Activated naive CD4-positive, alpha-beta T cell treated with anti-CD3 and anti-CD28 coated beads for 36 hours (primary cell): ENCODE measurements at places on chromosomes 5 and 9.
A peak's percentile ranks its signal among the peaks of the same experiment; 100 is the strongest.

DNA sequence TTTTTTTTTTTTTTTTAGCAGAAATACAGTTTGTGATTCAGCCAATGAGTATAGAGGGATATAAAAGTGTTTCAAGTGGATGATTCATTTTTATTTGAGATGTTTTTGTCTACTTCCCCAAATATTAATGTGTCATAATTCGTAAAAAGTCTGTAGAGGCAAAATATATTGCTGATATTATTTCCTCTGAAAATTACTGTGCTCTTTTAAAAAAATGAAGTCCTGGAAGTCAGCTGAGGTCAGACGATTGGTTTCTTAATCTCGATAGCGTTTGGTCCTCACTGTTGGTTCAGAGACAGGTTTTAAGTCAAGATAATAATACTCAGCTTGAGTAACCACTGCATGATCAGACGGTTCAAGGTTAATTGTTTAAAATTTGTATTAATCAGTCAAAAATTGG, 19.5 kb downstream of the IL9 start:
- DNase-seq: no peak

DNA sequence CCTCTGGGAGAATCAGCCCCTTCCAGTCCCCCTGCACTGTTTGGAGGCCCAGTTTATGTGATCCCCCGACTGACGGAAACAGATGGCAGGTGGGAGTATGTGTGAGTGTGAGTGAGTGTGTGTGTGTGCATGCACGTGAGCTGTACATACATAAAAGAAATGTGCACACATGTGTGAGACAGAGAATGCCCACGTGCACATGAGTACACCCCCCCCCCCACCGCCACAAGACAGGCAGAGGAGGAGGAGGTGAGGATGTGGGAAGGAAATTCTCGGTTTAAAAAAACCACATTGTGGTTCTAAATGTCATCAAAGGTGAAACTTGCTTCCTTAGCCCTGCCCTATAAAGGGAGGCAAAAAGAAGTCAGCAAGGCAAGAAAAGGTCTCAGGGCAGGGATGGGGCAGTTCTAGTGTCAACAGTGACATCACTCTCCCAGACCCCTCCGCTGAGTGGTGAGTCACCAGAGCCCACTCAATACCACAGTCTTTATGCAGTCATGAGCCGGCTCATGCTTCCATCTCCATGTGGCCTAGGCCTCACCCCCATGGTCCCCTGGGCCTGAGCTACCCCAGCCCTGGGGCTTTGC, 79.2 kb upstream of the HSPA9 start:
- peak; percentile 85 for DNase-seq

GRCh38 chr5:93150311-93151012, 430.6 kb downstream of the NR2F1-AS1 start:
- DNase-seq: no peak

DNA sequence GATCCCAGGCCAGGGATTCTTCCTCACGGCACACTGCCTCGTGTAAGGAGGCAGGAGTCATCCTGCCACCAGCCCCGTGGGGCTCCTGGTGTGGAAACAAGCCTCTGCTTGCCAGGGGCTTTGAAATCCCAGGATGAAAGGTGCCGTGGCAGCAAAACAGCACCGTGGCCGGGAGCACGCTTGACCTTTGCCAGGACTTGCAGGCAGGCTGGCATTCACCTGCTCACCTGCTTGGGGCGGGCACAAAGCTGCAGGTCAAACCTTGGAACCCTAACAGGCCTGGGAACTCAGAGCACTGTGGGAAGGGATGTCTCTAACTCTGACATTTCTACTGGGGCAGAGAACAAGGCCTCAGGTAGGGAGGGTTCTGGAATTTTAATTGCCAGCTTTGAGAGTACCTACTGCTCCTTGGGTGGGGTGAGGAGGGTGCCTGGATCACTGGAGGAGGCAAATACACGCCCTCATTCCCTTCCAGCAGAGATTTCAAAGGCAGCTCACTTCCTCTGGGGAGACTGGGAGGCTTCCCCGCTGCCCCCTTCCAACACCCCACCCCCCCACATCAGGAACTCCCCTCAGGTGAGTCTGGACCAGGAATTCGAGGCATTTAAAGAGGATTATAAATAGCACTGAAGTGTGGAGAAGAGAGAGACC, 45.6 kb upstream of the STXBP1 start:
- DNase-seq: no peak

GRCh38 chr5:1080432-1080831, 31.4 kb downstream of the SLC12A7 start:
- DNase-seq: no peak

DNA sequence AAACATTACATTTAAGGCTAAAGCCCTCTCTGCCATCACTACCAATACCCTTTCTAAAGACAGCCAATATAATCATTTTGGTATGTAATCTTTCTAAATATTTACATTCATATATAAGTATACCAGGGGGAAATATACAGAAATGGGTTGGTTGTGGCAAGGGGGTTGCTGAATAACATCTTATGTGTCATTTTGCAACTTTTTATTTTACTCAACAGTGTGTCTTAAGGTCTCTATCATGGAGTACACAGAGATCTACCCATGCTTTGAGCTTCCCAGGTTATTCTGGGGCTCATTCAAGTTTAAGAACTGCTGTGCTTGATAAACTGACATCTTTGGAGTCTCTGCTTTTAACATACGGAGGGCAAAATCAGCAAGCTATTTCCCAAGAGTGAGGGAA, 7.4 kb upstream of the FAT2 start:
- no peak for DNase-seq

DNA sequence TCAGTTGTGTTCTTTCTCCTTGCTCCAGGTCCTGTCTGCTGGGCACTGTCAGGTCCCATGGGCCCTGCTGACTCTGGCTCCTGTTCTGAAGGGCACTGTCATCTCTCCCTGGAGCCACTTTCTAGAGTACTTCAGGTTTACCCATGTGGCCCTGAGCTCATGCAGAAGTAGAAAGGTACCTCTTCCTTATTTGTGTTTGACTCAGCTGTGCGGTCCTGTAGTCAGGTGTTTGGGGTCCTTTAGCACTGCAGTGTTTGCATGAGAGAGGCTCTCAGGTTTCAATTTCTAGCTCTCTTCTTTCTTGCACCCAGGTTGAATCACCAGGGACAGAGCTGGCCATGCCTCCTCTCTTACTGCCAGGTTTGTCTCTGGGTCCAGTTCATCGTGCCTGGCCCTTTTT, 71.5 kb downstream of the HSPA4 start:
- DNase-seq: no peak

GRCh38 chr9:128482186-128482585, 22.3 kb upstream of the GLE1 start:
- DNase-seq: no peak

DNA sequence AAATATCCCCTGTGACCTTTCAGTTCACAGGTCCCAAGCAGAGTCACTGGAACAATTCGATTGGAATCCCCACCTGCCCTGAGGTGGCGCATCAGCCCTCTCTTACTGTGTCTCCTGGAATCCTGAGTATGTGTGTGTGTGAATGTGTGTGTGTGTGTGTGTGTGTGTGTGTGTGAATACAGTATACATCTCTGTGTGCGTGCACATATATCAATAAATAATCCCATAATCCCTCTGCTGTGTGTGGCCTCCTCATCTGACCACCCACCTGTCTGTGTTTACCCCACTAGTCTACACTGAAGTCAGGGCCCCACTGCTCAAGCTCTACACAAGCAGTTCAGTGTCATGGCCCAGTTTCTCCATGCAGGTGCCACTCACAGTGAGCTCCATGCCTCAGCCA, 187.4 kb downstream of the ERCC6L2 start:
- no peak for DNase-seq

DNA sequence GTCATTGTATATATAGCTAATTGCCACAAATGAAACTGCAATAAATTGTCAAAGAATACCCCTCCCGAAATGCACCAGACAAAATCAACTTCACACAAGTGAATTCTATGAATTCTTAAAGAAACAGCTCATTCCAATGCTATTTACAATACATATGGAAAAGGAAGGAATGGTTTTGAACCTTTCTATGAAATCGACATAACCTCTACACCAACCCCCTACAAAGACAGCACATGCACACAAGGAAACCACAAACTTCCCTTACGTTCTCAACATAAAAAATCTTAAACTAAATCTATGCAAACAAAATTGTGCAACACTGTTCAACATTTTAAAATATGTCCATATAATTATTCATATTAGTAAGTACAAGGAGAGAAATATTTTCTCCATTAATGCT, 39.2 kb downstream of the MARCHF11 start:
- no peak for DNase-seq

GRCh38 chr5:78888580-78889368, 96.3 kb downstream of the ARSB start:
- no peak for DNase-seq

GRCh38 chr9:77384406-77384805, 207.1 kb downstream of the VPS13A start:
- no peak for DNase-seq

- no peak for DNase-seq
Measured at GRCh38 chr5:38803246-38803645, 42.6 kb upstream of the OSMR start.

- no peak for DNase-seq
Measured at GRCh38 chr9:116154334-116154975, 864 bp downstream of the PAPPA start.

DNA sequence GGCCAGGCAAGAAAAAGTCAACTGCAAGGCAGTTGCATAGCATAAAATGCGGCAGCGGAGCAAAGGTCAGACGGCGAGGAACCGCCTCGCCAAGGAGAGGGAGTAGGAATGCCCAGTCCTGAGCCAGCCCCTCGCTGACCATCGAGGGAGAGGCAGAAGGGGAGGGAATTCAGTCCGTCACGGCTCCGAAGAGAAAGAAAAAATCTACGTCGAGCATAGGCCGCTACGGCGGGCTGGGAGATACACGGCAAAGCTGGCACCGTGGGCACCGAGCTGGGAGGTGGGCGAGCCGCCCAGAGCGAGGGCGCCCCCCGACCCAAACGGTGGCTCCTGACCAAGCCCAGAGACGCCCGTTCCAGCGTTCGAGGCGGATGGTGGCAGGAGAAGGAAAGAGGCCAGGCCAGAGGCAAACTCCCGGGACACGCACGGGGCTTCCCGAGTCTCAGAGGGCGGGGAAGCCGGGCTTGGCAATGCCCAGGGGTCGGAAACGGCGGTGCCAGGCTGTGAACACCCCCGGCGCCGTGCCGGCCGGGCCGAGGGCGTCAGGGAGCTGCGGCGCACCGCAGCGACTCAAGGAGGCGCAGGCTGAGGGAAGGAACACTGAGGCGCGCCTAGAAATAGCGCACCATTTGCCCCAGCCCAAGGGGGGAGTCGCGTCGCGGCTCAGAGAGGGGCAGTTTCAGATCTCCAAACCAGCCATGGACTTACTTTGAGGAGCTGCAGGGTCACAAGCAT, 518 bp downstream of the SPRY4 start:
- DNase-seq: no peak

DNA sequence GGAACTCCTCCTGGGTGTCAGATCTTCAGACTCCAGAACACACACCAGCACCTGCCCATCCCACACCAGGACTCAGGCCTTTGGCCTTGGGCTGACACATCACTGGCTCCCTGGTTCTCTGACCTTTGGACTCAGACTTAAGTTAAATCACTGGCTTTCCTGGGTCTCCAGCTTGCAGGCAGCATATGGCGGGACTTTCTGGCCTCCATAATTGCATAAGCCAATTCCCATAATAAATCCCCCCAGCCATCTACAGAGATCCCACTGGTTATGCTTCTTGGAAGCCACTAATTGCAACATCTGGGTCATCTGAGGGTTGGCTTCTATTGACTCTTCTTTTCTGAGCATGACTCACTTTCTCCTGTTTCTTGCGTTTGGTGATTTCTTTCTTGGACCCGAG, 80.3 kb upstream of the SARDH start:
- DNase-seq: no peak

DNA sequence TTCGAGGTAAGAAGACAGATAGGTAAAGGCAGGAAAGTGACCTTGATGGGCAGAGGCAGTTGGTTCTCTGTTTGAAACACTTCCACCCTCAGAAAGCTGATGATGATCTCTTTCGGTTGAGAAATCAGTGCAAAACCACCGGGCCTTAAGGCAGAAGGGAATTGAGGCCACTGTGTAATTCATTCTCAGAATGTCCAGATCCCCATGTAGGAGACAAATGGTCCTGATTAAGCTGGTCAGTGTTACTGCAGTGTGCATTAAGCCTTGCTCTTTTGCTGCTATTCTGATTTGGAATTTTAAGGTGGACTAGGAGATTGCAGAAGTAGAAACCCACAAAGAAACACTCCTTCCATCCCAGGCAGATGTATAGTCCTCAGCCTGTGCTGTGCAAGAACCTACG, 255.2 kb downstream of the ARHGAP26 start:
- no peak for DNase-seq

DNA sequence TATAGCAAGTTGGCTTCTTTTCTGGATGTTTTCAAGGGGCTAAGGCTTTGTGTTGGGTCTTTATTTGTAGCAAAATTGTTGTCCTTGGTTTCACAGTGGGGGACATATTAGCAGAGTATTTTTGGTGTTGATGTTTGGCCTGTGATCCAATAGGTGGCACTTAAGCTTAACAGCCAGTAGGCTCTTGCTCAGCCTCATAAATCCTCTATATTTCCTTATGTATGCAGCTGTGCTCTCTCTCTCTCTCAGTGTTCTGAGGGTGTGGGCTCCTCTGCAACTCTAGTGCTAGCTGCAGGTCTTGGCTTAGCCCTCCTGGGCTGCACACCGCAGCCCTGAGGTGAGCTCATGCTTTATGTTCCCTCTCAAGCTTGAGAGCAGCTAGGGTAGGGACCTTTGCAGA, 195.0 kb upstream of the GHR start:
- no peak for DNase-seq

GRCh38 chr9:87148331-87149104, 201.2 kb upstream of the GAS1 start:
- DNase-seq: no peak

- no peak for DNase-seq
Measured at GRCh38 chr5:53817183-53817582, 256.7 kb downstream of the NDUFS4 start.

- no peak for DNase-seq
Measured at GRCh38 chr5:56440871-56441740, 208.0 kb upstream of the ANKRD55 start.

DNA sequence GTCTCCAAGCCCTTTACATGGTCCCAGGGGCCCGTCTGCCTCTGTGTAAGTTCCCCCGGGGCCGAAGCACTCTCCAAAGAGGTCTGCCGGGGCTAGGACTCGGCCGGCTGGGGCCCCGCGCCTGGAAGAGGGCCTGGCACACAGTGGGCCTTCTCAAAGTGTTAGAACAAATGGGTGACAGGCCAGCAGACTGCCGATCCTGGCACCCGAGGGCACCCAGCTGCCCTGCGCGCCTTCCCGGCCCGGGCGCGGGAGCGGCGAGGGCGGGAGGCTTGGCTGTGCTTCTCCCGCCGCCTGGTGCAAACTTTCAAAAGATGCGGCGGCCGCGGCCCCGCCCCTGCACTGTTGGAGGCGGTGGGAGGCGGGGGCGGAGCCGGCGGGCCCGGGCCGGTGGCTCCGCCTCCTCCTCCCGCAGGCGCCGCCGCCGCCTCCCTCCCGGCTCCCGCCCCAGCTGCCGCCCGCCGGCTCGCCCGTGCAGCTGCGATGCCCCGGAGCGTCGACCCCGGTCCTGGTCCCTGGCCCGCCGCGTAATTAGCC, at the start of gene NEURL1B:
Gene NEURL1B, plus strand, starts transcription at position 442 of the 537 bp plus-strand sequence. CDS start 144 bp downstream, outside the sequence.
- DNase-seq: peak; percentile 71

GRCh38 chr9:16561121-16561520, 309.3 kb downstream of the BNC2 start:
- no peak for DNase-seq
